ENCODE measurements at places on chromosomes 3 and 15.
A peak's percentile ranks its signal among the peaks of the same experiment; 100 is the strongest.

DNA sequence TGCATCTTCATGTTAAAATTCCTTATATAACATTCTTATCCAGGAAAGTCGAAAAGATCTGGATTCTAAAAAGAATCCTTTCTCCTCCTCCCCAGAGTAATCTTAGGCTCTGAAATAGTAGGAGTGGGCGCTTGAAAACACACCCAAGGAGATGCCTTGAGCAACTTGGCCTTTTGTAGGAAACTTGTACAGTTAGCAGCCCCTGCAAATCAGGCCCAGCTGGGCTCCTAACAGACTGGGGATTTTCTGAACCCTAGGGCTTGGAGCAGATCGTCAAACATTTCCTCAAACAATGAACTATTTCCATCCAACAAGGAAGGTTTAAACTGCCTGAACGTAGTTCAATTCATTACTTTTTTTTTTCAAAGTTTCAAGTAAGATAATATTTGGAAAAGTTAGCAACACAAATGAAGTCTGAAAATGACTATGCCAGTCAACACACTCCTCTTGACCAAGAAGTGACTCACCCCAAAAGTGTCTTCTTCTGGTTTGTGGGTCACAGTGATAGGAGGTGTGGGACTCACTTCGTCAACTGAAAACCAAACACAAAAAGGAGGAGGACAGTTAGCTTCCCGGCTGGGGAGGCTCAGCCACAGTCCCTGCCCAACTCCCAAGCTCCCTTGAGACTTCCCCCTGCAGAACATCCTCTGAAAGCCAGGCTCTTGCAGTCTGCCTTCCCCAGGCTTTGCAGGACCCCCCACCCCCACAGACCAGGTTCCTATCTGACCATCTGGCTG, 129.7 kb downstream of the NTRK3 start:
- DNase-seq = no peak

GRCh38 chr15:64930778-64931371, 19.2 kb downstream of the ANKDD1A start:
- DNase-seq = no peak

GRCh38 chr15:99100245-99101173, 4.4 kb upstream of the SYNM start:
- peak; percentile 62 for DNase-seq

DNA sequence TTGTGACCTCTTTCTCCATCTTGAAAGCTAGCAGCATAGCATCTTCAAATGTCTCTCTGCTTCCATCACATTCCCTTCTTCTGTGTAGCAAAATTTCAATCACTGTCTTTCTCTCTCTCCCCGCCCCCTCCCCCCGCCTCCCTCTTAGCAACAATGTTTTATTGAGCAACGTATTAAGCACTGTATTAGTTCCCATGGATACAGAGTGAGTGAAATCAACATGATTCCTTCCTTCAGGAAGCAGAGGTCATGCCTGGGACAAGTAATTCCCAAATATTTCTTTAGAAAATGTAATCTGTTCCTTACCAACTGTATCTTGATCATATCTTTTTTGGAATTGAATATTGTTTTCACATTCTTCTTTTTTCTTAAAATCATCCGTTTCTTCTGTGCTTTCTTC, 373.7 kb upstream of the NECTIN3 start:
- DNase-seq = no peak

DNA sequence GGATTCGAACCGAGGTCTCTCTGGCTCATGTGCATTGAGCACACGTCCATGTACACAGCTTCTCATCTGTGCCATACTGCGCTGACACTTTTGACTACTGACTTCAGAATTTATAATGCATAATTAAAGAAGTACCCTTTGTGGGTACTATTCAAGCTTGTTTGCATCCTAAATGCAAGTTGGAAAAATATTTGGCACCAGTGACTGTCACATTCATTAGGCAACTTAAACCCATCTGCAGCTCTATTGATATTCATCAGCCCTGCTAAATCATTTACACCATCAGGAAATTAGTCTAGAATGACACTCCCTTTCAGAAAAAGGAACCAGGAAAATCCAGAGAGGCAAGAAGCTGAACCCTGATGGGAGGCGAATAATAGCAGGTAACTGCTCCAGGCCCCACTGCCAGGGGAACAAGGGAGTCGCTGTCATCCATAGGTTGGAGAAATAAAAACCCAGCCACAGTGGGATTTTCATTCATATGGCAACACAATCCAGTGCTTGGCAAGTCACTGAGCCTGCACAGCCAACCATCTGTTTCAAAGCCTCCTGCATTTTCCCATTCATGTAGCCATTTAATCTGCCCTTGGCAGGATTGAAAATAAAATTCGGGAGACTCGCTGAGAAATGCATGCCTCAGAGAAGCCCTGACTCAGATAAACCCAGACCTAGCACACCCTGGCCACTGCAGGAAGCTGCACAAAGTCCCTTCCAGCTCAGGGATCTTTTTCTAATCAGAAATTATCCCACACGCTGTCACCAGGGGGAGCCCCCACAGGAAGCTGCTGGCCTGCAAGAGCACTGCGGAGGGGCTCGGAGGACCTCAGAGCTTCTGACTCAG, 103.0 kb upstream of the VEPH1 start:
- no peak for DNase-seq

- DNase-seq = no peak
Observed at GRCh38 chr3:126127452-126127851, 43.5 kb upstream of the SLC41A3 start.

DNA sequence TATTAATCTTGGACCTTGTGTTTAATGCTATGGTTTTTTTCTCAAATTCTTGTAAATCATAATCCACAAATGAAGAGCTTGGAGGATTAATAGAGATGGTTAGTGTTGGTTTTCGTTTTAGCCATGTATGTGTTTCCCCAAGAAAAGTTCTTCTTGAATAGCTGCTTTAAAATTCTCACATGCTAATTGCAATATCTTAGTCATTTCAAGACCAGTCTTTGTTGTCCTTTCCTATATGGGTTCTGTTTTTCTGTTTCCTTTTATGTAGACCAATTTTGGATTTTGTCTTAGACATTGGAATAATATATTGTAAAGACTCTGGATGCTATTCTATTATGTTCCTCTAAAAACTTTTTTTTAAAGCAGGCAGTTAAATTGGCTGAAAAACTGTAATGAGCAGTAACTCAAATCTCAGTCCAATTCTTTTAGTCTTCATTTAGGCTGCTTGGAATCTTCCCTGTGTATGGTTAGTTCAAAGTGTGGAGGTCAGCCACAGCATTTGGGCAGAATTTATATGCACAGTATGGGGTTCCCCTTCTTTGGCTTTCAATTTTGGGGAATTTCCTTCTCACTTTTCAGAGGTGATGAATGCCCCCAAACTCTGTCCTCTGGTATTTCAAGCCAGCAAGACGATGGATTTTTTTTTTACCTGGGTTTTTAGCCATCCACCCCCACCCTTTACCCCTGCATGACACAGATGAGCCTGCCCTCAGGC, 39.1 kb upstream of the DNAJC13 start:
- DNase-seq = no peak

Measured in NCI-H1417 treated with DMSO at 0.1 percent for 48 hours (cell line).